ENCODE measurements at places on chromosomes 6 and 20.

DNA sequence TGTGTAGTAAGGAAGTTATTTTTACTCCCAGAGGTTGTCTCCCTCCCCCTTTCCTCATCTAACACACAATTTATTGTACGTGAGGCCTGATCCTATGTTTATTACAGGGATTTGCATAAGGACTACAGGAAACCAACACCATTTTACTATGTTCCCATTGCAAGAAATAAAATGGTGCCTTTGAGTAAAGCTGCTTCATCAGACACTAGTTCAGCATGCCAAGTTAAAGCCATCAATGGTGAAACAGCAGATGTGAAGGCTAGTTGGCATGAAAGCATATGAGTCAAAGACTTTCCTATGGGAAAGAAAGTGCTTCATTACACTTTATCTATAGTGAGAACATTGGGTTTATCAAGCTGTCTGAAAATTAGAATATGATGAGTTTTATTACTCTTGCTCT is 543.0 kb downstream of the GRIK2 start:
- no peak for DNase-seq

- peak; percentile 59 for DNase-seq
These were observed at the start of gene MRS2 for GRCh38 chr6:24402697-24403500. Gene MRS2 (plus strand): TSS chr6:24402936. CDS start chr6:24403047, 111 bp downstream.

DNA sequence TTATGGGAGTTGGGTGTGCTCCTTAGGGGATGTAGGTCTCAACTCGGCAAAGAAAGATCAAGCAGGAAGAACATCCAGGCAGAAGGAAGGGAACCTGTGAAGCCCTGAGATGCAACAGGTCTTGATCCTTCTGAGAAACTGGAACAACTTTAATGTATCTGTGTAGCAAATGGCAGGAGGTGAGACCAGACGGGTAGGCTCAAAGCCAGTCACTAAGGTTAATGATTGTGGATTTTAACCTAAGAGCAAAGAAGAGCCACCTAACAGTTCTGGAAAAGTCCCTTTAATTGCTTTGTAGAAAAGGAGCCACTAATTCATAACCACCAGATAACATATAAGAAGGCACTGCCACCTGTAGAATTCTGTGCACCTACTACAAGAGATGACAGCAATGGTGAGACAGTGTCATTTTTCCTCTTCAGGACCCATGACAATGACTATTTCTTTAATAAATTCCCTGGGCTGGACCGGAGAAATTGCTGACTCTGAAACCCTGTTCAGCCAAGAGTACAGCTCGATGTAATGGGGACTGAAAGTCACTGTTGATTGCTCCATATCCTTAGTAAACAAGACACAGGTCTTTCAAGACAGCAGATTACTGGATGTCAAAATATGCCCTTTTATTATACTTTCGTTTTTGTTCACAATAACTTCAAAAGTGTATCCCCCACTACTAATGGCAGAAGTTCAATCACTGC is 326.2 kb downstream of the CBLN4 start:
- no peak for DNase-seq

DNA sequence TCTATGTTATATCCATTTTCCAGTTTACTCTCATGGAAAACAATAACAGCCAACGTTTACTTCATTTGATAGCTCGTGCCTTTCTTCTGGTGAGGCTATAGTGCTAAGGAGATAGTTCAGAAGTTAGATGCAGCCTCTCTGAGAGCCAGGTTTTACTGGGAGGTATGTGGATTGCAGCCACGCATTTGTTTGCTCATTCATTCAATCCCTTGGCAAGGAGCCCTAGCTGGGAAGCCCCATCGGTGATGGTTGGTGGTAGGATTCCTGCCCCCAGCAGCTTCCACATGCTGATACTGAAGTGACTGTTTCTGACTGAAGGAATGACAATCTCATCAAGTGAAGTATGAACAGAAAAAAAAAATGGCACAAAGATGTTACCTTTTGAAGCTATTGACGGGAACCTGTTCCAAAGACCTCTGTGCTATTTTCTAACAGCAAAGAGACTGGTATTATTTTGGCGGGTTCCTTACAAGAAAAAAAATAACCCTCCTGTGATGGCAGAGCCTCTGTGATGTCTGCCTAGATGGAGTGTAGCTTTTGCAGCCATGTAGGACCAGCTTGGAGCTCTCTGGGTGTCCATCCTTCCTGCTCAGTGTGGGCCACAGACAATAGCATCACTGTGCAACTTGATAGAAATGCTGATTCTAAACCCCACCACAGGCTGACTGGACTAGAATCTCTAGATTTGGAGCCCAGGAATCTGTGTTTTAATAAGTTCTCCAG is 30.6 kb downstream of the SNAP25 start:
- DNase-seq, result no peak

DNA sequence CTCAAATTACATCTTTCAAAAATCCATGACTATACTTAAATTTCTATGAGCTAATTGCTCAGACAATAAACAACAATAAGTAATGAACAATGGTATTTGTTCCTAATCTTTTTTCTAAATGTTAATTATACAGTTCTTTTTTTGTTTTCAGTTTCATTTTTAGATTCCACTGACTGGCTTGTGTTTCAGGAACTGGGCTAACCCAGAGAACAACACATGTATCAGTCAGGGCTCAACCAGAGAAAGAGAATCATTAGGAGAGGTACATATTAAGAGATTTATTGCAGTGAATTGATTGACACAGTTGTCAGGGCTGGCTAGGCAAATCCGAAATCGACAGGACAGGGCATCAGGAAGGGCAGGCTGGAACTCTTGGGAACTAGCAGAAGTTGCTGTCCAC is 182.8 kb downstream of the GRM1 start:
- no peak for DNase-seq

- DNase-seq, result no peak
These were observed 280.5 kb upstream of the JAG1 start for GRCh38 chr20:10954137-10954840.

DNA sequence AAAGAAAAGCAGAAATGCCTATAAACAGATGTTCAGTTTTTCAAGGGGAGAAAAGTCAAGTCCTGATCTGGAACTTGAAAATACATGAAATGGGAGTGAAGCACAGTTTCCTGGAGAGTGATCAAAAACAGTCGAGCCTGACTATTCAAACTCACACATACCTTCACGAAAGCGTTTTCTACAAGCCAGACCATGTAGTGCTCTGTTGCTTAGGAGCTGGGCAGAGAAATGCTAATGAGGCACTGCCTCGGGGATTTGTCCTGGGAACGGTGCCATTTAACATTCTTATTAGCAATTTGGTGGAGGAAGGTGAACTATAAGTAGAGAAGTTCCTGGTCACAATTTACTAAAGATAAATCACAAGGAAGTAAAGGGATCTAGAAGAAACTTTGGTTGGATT is 5.9 kb downstream of the NHSL1 start:
- no peak for DNase-seq

DNA sequence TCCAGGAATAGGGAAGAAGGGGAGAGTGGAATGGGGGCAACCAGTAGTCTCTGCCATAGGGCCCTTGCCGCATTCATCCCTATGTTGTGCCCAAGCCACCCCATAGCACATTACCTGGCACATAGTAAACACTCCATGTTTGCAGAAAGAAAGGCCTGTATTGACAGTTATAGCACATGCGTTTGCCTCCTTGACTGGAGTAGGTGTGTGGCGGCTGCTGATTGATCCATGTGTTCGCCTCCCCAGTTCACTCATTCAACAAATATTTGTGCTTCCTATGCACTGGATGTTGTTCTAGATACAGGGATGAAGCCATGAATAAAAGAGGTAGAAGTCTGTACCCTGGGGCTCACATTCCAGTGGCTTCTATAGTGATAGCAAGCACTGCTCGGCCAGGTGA is 19.8 kb upstream of the CCDC167 start:
- DNase-seq, result no peak

DNA sequence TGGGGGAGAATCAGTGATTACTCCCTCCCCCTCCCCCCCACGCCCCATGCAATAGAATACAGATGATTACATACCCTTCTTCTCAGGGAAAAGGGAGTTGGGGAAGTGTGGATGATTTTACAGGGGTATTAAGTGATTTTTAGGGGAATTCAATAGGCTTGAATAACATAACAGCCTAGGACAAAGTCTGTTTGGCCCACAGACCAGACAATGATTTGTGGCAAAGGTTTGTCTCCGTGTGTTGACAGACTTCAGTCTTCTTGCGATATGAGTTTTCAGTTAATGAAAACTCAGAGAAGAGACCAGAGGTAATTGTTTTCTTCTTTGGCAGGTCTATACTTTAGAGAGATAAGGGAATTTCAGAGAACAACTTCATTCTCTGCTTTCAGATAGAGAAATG is 95.3 kb downstream of the OR2B2 start:
- DNase-seq, result no peak

- no peak for DNase-seq
These were observed 14.7 kb downstream of the ENPP3 start for GRCh38 chr6:131651782-131652181.

Data from stimulated activated CD8-positive, alpha-beta memory T cell treated with anti-CD3 and anti-CD28 coated beads, Interleukin-2, amount 100 ng/mL, for 1 hour (primary cell).